Stimulated activated CD4-positive, alpha-beta T cell treated with anti-CD3 and anti-CD28 coated beads, Interleukin-15, amount 100 ng/mL, for 1 hour (primary cell): ENCODE measurements at places on chromosomes 11 and 22.
A peak's percentile ranks its signal among the peaks of the same experiment; 100 is the strongest.

DNA sequence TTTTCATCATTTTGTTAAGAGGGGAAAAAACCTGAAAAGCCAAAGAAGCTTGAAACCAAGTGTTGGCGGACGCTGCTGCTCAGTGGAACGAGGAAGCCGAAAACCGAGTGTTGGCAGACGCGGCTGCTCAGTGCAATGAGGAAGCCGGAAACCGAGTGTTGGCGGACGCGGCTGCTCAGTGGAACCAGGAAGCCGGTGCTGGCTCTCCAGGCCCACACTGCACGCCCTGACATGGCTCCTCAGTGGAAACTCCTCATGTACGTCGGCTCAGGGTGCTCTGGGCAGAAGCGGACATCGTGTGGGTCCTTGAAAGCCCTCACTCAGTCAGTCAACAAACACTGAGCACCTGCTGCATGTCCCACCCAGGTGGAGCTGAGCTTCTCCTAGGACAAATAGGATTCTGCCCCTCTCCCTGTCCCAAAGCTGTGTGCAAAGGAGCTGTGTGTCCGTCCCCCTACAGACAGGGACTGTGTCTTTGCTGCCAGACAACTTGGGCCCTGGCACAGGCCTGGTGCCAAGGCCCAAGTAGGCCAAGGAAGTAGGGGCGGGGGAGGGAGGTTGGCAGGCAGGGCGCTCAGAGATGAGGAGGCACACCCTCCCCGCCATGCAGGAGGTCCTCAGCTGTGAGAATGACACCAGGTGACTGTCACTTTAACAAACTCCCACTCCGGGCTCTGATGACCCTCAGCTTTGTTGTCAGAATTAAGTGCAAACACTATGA, 37.3 kb downstream of the PHF21B start:
- no peak for DNase-seq

- no peak for DNase-seq
Observed at GRCh38 chr11:88012456-88012855, 162.8 kb downstream of the RAB38 start.

DNA sequence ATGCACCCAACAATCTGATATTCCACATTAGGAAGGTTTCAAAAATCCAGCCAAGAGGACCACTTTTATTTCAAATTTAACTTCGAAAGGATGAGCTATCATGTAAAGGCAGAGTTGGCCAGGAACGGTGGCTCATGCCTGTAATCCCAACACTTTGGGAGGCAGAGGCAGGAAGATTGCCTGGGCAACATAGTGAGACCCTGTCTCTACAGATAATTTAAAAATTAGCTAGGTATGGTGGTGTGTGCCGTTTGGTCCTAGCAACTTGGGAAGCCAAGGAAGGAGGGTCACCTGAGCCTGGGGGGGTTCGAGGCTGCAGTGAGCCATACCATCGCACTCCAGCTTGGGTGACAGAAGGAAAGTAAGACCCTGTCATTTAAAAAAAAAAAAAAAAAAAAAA, 96.7 kb downstream of the CADM1 start:
- DNase-seq = no peak

- DNase-seq = peak; percentile 21
Observed at GRCh38 chr11:114183044-114183511, 113.1 kb upstream of the NNMT start.

DNA sequence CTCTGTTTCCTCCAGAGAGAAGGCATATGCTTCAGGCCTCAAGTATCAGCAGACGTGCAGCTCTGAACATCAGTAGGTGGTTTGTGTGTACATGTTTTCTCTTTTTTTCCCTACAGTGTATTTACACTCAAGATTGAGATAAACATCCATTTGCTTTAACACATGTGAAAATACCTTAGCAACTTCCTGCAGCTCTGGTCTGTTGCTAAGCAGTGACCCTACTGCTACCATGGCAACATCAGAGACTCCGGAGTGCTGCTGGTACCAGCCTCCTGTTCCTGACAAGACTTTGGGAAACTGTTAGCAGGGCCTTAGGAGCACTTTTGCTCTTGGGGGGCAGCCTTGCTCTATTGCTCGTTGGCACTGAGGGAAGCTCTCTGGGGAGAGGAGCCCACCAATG, 221.2 kb upstream of the PLET1 start:
- no peak for DNase-seq

DNA sequence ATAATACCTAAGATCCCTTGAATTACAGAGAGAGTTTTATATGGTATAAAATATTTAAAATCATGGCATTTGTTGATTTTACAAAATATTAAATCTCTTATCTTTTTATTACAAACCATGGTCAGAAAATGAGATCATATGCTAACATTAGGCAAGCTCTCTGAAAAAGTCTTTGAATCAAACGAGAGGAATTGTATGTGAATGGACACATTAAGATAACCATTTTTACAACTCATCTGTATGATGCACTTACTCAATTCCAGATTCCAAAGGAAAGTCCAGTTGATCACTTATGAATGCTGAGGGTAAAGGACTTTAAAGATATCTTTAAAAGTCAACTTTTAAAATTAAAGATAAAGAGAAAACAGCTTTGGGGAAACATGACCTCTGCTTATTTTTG, 83.5 kb upstream of the LUZP2 start:
- no peak for DNase-seq

DNA sequence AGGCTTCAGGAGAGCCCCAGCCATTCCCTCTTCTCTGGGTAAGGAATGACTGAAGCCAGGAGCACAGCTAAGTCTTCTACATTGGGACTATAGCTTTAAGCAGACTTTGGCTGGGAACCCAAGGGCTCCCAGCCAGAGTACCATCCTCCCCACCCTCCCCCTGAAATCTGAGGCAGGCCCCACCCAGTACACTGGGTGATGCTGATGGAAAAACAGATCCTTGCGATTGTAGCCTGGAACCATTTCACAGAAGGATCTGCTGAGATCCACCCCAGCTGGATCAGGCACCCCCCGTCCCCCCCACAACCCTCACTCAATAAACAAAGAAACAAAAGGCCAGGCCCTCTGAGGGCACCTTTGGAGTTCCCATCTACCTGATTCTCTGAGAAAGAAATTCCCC, 39.8 kb downstream of the IL18BP start:
- no peak for DNase-seq

- DNase-seq = no peak
Observed at GRCh38 chr11:125517116-125517770, 21.2 kb upstream of the FEZ1 start.

DNA sequence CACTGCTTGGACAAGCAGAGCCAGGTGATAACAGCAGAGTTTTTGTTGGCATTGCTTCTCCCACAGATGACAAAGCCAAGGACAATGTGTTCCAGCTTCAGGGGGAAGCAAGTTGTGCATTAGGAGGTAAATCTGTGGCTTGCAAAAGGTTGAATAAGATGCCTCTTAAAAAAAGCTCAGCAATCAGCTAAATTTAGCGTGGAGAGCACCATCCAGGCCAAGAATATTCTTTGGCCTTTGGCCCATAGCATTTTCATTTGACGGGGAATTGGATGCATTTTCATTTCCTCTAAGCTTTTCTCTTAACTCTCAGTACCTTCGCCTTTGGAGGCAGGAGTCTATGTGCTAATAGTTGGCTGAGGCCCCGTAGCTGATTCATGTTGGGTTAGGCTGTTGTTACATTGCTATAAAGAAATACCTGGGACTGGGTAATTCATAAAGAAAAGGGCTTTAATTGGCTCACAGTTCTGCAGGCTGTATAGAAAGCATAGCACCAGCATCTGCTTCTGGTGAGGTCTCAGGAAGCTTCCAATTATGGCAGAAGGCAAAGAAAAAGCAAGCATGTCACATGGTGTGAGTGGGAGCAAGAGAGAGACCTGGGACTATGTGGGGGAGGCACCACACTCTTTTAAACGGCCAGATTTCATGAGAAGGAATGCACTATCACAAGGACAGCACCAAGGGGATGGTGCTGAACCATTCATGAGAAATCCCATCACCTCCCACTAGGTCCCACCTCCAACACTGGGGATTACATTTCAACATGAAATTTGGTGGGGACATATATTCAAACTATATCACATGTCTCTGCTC, 350.1 kb upstream of the C11orf87 start:
- no peak for DNase-seq
